SW 1271 (cell line): ENCODE measurements at places on chromosomes 11 and 22.

DNA sequence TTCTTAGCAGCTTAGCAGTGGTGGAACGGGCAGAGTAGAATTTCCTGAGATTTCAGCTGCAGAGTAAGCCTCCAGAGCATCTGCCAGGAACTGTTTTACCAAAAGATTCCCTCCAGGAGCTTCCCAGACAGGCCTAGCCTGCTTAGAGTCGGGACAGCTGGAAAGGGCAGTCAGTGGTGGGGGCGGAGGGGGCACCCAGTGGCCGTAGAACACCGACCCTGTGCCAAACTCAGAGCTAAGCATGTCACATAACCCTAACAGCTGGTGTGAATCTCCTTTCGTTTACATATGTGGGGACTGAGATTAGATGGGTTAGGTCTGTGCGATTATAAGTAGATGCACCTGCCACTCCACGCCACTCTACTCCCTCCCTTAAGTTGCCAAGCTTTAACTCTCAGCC is 80.0 kb upstream of the CRTAM start:
- no peak for DNase-seq

GRCh38 chr11:16226245-16226644 is 130.1 kb downstream of the SOX6 start:
- no peak for DNase-seq

GRCh38 chr11:95917193-95918036 is 6.5 kb downstream of the MTMR2 start:
- no peak for DNase-seq

DNA sequence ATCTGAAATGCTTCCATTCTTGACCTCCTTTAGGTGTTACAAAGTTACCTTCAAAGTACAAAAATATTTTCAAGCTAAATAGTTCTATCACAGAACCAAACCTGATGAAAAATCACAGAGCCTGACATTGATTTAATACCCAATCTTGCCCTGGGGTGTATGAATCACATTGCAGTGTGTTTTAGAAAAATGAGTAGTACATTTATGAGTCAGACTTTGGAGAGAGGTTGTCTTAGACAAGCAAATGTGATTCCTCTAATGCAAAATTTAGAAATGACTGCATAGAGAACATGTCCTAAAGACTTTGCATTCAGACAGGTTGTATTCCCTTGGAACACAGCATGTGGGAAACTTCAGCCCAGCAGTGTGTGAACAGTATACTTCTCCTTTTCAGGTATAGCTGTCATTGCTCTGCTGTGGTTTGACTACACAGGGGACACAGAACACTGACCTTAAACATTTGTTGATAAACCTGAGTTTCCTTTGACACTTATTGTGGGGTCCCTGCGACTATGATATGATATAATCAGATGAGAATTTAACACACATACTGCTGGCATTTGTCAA is 972.1 kb downstream of the JRKL start:
- DNase-seq: no peak

DNA sequence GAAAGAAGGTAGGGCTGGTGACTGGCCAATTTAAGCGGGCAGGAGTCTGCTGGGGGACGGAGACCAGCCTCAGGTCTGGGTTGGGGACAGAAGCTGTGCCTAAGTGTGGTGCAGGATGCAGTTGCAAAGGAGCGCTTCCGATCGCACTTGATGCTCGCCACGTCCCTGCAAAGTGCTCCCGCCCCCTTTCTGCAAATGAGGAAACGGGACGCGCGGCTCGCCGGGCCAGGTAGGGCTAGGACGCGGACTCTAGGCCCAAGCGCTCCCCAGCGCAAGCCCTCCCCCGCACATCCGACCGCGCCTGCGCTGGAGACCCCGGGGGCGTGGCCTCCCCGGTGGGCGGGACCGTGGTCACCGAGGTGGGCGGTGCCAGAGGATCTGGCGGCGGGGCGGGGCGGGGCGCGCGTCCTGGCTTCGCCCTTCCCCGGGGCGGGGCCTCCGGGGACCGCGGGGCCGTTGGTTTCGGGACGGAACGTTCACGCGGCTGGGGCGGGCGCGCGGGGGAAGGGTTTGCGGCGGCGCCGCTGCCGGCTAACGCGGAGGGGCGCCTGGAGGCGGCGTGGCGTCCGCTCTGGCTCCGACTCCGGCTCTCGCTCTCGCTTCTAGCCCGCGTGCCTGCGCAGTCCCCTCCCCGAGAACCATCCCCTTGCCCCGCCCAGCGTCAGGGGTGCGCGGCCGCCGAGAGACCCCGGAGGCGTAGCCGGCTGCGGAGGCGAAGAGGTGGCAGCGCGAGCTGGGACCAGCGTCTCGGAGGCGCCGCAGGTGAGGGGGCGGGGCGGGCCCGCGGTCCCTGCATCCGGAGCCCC is at the start of gene FAM118A:
Gene FAM118A (plus strand): TSS at position 513 of the 806 bp plus-strand sequence. CDS start 12,446 bp downstream, outside the sequence.
- peak; percentile 45 for DNase-seq

DNA sequence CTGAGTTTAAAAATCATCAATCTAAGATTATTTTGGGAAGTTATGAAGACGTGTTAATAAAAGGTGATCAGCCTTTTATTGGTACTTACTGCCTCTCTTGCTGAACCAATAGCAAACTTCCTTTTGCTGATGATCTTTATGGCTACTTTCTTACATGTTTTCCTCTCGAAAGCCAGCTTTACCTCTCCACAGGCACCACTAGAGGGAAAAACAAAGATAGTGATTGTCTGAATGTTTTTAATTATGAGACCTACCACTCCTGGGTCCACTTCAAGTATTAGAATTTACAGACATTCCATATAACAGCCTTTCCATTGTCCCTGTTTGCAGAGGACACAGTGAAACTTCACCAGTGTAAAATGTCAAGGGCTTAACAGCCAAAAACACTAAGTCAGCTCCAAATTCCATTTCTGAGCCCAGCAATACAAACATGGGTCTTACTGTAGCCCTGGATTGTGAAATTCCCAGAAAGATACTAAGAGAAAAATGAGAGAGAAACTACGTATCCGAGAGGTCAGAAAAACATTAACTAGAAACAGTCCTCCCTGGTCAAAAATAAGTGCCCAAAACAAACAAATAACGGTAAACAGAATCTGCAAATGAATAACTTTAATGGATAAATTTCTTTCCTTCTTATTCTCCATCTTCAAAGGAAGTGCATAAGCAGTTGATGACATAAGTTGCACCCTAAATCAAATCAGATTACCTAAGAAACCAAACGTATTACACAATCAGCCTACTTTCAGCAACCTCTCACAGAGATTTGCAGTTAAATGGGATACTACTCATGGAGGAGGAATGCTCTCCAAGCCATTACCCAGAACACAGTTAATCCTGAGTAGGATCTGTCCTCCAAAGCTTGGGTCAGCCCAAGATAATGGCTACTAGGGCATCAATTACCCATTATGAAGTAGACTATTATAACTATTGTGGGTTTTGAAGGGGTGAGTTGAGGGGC is 29.5 kb downstream of the CHEK2 start:
- DNase-seq: peak; percentile 80

DNA sequence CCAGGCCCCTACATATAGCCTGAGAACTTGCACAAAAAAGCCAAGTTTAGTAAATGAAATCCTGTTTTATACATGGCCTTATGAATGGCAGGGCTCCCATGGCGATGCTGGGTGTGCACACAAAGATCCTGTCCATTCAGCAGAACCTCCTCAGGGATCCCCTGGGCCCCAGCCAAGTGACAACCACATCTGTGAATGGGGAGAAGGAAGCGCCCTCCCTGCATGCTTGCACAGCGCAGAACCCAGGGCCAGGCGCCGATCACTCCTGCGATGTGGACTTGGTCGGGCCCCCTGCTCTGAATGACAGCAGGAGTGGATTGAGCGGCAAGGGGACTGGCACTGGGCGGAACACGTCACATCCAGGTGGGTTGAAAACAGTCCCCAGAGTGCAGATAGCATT is 4.5 kb upstream of the CDC42EP2 start:
- no peak for DNase-seq

DNA sequence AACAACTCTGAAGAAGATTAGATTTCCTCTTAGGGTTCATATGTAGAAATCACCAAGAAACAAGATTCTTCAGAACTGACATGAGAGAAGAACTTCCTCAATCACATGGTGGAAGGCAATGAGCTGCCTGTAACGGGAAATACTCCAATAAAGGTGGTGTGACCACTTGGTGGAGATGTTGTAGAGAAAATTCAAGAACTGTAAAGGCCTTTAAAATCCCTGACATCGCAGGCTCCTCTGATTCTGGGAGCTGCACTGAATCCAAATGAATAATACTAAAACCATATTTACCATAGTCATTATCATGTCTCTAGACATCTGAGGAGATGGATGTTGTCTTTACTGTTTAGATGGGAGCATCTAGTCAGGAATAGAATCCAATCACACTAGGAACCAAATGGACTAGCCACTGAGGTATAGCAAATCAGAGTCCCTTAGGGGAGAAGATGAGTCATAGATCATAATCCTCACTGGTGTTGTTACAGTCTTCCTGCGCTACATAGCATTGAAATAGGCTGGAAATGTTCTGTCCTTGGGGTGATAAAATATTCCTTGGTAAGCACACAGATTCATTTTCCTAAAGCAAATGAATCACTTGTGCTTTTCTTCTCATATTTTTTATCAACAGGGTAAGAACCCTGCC is 321.6 kb upstream of the TENM4 start:
- DNase-seq: no peak

GRCh38 chr11:47506373-47506772 is 46.6 kb downstream of the CELF1 start:
- DNase-seq: no peak
